NCI-H526 treated with DMSO at 0.1 percent for 48 hours (cell line): ENCODE measurements at places on chromosomes 1 and 21.

DNA sequence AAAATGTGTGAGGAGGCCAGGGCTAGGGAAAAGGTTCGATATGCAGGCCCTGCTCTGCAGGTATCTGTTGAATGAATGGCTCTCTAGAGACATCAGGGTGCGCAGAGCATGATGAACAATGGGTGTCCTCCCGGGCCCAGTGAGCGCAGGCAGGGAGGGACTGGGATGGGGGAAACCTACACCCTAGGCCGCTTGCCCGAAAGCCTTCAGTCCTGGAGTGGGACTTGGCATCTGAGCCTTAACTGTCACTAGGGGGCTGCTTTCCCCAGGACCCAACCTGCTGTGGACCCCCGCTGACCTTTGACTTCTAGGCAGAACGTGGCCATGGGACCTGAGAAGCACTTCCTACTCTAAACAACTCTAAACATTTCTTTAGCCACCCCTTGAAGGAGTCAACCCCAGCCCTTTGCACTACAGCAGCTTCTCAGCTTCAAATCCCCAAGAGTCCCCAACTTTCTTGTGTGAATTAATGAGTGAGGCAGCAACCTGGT lies 444 bp upstream of the MAP3K6 start:
- DNase-seq: no peak

- no peak for DNase-seq
Observed at GRCh38 chr1:228048120-228048519, 34.4 kb upstream of the ARF1 start.

- DNase-seq: no peak
Observed at GRCh38 chr1:23930861-23931490, 17.8 kb upstream of the CNR2 start.

DNA sequence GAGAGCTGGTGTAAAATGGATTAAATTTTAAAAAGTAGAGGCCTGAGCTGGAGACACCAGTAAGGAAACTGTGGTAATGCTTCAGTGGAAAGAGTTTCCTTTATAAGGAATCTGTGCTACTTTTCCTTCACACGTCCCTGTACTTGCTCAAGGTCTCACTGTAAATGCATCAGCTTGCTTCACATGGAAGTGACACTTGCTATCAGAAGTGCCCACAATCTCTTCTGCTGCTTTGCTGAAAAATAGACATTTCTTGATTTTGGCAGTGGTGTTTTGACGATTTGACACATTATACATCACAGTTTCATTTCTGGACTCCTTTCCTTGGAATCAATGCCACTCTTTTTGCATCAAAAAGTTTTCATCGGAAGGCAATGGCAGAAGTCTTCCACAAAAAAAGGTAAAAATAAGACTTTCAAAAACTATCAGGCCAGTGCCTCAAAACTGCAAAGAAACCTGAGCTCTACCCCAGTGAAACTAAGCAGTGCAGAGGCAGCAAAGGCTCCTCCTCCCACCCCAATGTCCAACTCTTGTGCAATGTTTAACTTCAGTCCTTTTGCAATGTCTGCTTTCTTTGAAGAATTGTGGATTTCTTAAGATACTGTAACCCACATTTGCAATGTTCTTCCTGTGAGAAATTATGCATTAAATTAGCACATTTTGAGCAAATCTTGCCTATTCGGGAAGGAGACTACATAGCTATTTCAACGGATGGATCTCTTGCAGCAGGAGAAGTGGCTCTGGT lies 18.4 kb upstream of the TSPAN2 start:
- DNase-seq: no peak

GRCh38 chr1:27968692-27969091 lies 8.9 kb downstream of the XKR8 start:
- DNase-seq: no peak

DNA sequence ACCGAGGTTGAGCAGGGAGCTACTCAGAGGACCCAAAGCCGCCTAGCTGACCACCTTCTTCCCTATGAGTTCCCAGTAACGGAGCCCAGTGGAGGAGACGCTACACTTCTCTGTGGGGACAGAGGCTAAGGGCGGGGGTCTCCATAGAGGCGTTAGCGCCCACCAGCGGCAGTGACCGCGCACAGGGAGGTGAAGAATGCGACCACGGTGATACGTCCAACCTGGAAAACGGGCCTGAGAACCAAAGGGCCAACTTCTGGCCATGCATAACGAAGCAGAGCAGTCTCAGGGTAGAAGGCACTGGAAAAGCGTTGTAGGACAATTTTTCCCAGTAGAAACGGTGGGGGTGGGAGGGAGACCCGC lies 400 bp upstream of the COG2 start:
- no peak for DNase-seq

GRCh38 chr1:227942716-227943261 lies 4.9 kb downstream of the WNT9A start:
- DNase-seq: no peak

DNA sequence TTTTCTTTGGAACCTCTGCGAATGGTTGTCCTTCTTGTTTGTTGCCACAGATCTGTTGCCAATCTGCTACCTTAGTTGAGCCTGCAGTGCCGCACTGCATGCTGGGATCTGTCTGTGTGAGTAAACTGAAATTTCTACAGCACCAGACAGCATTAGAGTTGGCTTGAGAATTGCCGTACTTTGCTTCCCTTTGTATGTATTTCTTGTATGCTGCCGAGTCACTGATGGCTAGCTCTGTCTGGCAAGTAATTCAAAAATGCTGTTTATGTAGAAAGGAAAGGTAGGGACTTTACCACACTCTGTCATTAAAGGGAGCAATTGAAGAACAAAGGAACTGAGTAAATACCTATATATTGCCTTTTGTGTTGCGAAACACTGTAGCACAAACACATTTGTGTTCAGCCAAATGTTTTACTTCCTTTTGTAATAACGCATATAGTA lies 857.4 kb downstream of the USP25 start:
- peak; percentile 65 for DNase-seq

- no peak for DNase-seq
Observed at GRCh38 chr1:63908016-63908415, 134.2 kb downstream of the ROR1 start.

DNA sequence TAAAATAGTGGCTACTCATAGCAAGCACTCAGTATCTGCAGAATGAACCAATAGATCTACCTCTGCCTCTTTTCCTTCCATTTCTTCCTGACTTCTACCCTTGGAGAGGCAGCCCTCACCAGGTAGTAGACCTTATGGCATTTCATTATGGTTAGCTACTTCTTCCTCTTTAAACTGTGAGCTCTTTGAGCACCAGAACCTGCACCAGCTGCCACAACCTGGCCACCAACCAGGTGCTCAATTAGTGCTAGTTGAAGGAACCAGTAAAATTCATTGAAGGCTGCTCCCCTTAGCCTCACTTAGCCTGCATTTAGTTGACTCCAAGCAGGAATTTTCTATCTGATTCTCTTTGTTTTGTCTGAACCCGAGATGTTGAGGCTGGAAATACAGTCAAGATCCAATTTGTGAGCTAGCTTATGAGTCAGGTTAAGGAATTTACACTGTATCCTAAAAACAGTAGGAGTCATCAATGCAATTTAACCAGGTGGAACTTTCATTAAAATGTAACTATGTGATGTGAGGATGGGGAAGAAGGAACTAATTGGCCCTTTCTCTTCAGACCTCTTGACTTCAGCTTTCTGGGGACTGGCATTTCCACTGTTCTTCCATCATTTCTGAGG lies 81.5 kb upstream of the UBE2U start:
- no peak for DNase-seq

- no peak for DNase-seq
Observed at GRCh38 chr1:66464351-66464750, 69.6 kb upstream of the SGIP1 start.

- no peak for DNase-seq
Observed at GRCh38 chr1:23188434-23188884, 19.8 kb upstream of the LUZP1 start.

- DNase-seq: no peak
Observed at GRCh38 chr1:230074762-230075161, 7.7 kb downstream of the GALNT2 start.

DNA sequence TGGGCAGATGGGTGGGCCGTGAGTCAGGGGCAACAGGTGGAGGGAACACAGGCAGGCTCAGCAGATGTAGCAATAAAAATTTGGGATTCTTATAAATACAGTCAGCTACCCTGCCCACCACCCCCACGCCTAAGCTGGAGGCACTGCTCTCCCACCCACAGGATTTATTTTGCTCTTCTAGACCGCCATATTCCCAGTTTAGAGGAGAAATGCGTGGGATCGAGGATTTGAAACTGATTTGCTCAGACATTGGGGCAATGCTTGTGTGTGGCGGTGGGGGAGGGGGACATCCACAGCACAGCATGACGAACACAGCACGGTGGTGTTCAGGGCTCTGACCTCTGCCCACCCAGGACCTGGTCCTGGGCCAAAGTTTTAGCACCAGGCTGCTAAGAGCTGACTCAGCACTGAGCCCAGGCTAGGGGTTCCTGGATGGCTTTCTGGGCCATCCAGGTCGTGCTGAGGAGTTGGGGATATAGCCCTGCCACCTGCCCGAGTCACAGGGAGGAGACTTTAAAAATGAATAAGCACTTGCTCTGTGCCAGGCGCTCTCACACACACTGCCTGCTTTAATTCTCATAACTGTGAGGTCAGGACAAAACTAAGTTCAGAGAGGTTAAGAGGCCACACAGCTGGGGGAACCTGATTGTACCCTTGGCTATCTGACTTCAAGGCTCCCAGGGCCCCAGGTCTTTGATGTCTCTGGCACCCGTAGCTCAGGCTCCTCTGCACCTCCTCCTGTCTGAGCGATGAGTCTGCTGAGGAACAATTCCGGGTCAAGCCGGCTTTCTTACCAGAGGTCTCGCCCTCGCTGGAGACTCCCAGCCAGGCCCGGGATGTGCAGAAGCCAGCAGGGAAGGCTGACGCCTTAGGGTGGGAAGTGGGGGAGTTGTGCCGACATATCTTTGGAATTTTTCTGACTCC lies 29.4 kb upstream of the CSF1 start:
- no peak for DNase-seq

GRCh38 chr1:216723274-216723780 lies at the start of gene ESRRG:
Gene ESRRG (minus strand): TSS chr1:216723429. CDS start chr1:216723299, 130 bp downstream.
- DNase-seq: peak; percentile 66

GRCh38 chr1:95435611-95436010 lies 201.6 kb downstream of the RWDD3 start:
- no peak for DNase-seq

GRCh38 chr1:62918700-62919099 lies 134.8 kb downstream of the ATG4C start:
- DNase-seq: no peak

DNA sequence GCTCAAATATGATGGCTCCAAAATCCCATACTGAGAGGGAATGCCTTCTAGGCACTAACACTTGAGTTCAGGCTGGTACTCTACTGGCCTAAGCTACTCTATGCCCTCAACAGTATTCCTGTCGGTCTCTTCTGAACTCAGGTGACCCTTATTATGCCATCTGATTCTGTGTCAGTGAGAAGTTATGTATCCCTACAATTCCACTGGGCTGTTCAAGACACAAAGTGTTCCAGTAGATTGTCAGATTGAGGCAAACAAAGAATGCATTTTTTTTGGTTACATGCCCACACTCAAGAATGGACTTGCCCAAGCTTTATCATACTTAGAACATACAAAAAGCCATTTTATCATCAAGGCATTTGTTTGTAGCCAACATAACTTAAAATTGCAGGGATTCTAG lies 553.8 kb upstream of the PRMT6 start:
- no peak for DNase-seq

GRCh38 chr1:170296642-170297041 lies 150.9 kb downstream of the NTMT2 start:
- DNase-seq: no peak

GRCh38 chr1:25096307-25097150 lies 135.8 kb downstream of the SYF2 start:
- no peak for DNase-seq

DNA sequence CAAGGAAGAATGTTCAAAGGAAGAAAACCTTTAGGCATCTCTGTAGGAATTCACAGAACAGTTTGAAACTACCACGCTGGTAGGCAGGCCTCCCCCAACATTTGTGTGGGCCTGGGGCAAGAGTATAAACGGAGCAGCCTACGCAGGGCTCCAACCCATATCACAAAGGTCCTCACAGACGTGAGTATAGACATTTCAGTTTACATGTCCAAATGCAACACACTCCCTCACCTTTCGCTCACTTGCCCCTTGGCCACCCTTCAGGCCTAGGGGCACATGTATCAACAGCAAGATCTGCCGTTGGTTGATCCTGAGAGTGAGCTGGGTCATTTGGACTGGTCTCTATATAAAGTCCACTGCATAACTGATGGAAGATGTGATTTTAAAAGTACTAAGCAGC lies 133.3 kb downstream of the ACBD6 start:
- DNase-seq: no peak

GRCh38 chr1:41442697-41443251 lies 41.7 kb downstream of the EDN2 start:
- no peak for DNase-seq

DNA sequence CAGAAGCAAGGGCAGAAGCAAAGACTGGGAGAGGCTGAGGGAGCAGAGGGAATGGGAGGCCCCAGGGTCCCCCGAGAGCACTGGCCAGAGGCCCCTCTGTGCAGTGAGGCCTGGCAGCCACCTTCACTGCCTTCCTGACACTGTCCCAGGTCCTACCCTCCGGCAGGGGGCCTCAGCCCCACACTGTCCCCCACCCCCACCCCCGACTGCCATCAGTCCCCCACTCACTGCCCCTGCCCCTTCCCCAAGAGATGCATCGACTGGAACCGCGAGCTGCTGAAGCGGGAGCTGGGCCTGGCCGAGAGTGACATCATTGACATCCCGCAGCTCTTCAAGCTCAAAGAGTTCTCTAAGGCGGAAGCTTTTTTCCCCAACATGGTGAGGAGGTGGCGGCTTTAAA lies 13.0 kb upstream of the PADI6 start:
- DNase-seq: no peak

DNA sequence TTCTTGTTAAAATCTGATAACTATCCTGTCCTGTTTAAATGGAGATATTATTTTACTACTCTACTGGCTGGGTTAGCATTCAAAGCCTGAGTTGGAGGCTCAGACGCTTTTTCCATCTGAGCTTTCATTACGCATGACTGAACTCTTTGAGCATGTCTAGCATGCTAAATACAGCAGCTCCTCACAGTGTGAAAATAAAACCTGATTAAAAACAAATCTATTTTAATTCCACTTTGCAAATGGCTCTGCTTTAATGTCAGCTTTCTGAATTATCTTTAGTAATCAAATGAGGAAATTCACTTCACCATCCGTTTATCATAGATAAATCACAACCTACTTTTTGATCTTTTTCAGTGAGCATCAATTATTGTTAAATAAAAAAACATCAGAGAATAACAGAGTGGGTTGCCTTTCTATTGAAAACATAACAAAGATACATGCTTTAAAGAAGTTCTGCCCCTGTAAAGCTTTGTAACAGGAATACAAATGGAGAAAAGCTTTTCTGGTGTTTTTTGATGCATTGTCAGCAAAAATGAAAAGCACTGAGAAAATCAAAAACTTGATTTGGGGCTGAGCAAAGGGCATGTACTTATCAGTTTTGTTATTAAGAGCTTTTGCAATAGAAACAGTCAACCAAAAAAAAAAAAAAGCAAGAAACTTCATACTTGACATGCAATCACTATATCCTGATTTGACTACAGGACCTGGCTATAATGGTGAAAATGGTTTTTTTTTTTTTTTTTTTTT lies 3.5 kb upstream of the SPEN start:
- no peak for DNase-seq

GRCh38 chr21:38538353-38538752 lies 40.1 kb upstream of the ERG start:
- no peak for DNase-seq

- no peak for DNase-seq
Observed at GRCh38 chr1:15411593-15412137, 2.0 kb downstream of the EFHD2 start.
